ENCODE measurements at places on chromosomes 3 and 15.

DNA sequence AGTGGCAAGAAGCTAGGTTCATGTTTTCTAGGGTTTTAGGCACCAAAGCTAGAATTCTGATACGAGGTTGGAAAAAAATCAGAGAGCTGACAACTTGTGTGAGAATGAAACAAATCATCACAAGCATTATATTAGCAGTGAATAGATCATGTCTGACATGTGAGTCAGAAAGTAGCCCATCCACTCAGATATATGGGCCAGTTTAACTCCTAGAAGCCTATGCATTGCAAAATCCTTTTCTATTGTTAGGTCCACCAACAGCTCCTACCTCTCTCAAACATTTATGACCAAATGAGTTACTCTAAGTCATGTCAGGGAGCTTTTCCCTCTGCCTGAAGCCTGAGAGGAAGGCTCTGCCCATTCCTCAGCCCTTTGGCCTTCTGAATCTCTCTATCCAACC lies 44.0 kb downstream of the KBTBD12 start:
- no peak for DNase-seq

DNA sequence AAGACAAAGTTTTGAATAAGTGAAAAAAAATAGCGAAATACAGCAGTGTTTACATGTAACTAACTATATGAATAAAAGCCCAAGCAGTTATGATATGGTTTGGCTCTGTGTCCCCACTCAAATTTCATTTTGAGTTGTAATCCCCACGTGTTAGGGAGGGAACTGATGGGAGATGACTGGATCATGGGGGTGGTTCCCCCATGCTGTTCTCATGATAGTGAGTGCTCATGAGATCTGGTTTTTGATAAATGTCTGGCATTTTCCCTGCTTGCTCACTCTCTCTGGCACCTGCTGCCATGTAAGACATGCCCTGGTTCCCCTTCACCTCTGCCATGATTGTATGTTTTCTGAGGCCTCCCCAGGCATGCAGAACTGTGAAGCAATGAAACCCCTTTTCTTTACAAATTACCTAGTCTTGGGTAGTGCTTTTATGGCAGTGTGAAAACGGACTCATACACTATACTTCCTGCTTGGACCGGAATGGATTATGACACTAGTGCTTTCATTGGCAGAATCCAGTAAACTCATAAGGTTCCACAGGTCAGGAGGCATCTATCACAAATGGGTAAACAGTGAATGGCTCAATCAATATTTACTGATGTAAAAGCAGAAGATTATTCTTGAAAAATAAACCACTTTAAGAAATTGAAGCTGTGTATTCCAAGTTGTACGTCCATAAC lies 192.1 kb downstream of the CBLB start:
- DNase-seq = no peak

DNA sequence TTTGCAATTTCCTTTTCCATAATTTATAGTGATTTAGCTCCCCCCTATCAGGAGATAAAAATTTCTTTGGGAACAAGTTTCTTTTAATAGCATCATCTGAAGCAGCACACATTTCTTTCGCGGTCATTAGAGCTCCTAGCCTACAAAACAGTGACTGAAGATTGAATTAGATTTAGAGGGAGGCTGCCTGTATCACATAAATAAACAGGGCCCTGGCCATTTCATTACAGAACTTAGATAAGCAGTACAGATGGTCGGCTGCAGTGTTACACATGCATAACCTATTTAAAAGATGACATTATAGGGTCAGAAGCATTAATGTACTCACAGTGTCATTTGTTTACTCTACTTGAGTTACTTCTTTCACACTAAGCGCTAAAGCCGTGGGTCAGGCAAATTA lies 81.4 kb upstream of the SLC25A26 start:
- no peak for DNase-seq

DNA sequence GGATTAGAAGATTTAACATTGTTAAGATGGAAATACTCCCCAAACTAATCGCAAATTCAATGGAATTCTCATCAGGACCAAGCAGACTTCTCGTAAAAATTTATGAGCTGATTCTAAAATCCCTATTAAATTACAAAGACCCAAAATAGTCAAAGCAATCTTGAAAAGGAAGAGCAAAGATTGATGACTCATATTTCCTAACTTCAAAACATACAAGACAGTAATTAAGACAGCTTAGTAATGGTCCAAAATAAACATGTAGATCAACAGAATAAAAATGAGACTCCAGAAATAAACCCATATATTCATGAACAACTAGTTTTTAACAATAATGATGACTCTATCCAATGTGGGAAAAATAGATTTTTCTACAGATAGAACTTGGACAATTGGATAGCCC lies 148.7 kb downstream of the SI start:
- DNase-seq = no peak

DNA sequence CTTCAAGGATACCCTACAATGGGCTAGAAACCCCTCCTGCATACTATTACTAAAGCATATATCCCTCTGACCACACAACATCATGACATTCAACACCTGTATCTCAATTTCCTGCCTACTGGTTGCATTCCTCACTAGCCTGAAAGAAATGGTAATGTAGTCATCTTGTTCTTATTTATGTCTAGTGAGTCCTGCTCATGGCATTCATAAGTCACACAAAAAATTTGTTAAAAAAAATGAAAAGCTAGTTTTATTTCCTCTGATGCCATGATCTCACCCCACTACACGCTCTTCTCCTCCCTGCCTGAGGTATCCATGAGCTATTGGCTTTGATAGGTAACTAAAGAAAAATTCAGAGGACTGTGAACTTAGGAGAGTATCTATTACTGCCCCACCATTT lies 284.5 kb downstream of the ZNF385D start:
- no peak for DNase-seq

DNA sequence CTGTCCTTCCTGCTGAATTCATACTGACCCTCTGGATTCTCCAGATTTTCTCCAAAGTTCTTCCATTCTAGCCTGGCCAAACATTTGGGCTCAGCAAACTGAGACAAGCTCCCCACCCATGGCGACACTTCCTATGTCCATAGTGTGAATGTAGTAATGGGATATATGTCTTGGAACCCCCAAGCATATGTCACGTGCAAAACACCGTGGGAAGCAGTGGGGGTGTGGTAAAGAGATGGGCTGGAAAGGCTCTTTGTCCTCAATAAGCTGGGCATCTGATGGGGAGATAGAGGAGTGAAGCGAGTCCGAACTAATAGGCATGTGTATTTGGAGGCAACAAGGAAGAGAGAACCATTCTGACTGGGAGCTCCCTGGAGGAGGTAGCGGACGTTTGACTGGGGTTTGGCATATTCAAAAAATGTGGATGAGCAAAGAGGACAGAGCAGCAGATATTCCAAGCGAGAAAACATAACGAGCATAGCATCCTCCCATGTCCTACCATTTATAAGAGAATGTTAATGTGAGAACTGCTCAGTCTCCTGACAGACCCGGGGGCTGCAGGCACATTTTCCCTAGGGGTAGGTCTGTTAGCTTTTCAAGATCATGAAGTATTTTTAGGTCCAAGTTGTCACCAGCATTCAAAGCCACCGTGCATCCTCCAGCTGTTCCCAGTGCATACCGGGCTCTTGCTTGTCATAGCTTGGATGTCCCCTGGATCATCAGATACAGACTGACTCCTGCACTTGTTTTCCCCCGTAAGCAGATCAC lies 25.6 kb downstream of the TPM1 start:
- DNase-seq = no peak

DNA sequence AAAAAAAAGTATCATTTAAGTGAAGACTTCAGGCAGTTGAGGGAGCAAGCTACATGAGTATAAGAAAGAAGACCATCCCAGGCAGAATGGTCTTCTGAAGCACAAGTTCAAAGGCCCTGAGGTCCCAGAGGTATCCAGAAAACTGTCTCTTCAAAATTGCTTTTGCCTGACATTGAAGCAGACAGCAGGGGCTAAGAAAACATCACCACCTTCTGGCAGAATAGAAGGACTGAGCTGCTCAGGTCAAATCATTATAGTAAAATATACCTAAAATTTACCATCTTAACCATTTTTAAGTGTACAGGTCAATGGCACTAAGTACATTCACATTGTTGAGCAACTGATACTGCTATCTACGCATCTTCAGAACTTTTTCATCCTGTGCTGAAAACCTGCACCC lies 16.4 kb downstream of the GPR160 start:
- DNase-seq = no peak

- DNase-seq = no peak
Observed at GRCh38 chr3:184942735-184943134, 130.8 kb downstream of the VPS8 start.

- no peak for DNase-seq
Observed at GRCh38 chr3:75015280-75015679, 400.8 kb upstream of the CNTN3 start.

- DNase-seq = peak; percentile 23
Observed at GRCh38 chr3:42499478-42499871, 3.0 kb upstream of the VIPR1 start.

GRCh38 chr3:32630266-32630665 lies 54.7 kb upstream of the CNOT10 start:
- no peak for DNase-seq

DNA sequence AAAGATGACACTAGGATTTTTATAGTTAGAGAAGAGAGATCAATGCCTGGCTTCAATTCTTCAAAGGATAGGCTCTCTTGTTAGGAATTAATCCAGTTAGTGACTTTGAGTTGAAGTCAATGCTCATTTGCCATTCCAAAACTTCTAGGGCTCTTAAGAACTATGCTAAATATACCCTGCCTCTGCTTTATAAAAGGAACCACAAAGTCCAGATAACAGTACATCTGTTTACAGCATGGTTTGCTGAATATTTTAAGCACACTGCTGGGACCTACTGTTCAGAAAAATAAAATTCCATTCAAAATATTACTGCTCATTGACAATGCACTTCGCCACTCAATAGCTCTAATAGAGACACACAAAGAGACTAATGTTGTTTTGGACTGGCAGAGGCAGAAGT lies 786.6 kb upstream of the DPPA4 start:
- no peak for DNase-seq

GRCh38 chr15:89164712-89165211 lies 56.6 kb downstream of the RLBP1 start:
- no peak for DNase-seq

DNA sequence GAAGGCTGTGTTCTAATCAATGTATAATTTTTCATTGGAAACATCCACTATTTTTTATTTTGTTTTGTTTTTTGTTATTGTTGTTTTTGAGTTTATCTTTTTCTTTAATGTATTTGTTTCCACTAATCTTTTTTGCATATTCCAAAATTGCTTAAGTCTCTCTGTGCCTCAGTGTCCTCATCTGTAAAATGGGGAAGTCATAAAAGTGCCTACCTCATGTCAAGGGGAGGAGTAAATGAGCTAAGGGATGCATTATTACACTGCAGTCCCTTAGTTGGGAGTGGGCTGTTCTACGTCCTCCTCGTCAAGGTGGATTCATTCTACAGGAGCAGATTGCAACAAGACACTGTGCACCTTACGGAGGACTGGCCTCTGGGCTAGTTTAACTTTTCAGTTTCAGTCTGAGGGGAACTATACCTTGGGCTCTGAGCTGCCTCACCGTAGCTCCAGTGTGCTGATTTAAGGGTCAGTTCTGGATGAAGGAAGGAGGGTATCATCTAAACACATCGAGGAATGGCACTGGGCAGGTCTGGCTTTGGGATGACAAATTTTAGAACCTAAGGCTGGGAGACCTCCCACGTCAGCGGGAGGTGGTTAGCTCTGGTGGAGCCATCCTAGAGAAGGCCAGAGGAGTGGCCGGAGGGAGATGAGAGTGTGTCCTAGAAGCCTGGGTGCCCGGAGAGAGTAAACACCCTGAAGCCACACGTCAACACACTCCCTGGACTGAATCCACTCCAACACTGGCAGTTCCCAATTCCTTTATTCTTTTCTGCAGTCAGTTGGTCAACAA lies 5.1 kb upstream of the SRP14 start:
- DNase-seq = no peak

DNA sequence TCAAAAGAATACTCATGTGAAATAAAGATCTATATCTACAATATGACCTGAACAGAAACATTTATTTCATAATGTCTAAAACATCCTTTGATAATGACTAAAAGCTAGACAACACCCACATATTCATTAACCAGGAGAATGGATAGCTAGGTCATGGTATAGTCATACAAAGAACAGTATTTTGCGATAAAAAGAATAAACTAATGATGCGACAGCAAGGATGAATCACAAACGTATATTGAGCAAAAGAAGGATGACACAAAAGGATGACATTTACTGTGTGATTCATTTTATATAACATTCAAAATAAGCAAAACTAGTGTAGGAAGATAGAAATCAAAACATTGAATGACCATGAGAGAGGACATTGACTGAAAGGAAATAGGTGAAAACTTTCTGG lies 1233.1 kb downstream of the OTOL1 start:
- DNase-seq = no peak

DNA sequence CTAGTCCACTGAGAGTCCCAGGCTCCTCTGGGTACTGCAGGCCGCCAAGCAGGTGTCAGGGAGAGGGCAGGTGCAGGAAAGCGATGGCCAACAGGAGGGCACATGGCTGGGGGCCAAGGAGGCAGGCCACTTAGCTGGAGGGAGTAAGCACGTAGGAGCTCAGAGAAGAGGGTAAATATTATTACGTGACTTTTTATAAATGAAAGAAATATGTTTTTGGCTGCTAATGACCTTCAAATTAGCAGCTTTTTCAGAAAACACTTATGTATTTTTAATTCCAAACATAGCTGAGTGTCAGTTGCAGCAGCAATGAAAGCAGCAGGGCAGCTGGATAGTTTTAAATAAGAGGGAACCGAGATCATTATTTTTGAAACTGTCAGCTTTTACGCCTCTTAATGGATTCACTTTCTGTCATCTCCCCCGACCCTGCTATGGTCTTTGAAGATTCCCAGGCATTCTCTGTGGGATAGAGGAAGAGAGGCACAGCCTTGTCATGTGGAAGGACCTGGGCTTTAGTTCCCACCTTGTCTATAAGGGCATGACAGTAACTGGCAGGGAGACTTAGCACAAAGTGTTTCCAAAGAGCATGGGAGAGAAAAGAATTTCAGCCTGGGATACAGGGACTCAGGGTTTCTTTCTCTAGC lies 477.1 kb downstream of the EPHB1 start:
- no peak for DNase-seq

DNA sequence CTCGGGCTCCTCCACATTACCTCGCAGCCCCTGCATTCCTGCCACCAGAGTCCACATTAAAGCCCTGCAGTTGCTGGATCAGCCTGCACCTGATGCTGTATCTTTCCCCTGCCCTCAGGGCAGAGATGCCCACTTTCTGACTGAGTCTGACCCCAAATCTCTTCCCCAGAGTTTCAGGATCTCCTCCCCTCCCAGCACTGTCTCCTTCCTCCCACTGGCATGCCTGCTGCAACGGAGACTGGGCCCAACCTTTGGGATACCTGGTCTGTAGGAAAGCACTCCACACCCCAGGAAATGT lies 20.6 kb upstream of the GP9 start:
- peak; percentile 37 for DNase-seq

Data from ecto neural progenitor cell (in vitro differentiated cells).